ENCODE measurements at places on chromosomes 6 and 20.

- no peak for DNase-seq
Measured at GRCh38 chr6:26044140-26045064, 42.8 kb upstream of the HFE start.

DNA sequence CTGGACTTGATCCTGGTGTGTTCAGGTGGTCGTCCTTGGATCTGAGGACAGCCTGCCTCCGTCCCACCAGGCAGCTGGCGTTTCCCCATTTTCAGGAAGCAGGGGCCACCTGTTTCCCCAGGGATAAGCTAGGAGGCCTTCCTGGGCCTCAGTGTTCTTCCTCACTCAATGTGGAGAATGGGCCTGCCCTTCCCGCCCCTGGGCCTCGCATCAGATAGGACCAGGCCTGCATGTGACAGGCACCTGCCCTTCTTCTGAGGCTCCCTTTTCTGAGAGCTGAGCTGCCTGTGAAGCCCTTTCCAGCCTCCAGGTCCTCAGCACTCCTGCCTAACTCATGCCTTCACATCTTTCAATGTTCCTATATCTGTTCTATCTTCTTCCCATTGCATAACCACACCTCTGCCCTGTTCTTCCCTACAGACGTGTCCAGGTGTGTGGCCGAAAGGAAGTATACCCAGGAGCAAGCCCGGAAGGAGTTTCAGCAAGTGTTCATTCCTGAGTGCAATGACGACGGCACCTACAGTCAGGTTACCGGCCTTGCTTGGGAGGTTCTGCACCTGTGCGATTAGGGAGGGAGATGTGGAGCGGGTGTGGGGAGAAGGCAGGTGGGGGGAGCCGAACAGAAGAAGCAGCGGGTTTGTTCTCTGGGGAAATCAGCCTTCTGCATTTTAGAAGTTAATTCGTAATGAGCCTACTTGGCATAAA is 85.1 kb downstream of the SMOC2 start:
- DNase-seq: no peak

DNA sequence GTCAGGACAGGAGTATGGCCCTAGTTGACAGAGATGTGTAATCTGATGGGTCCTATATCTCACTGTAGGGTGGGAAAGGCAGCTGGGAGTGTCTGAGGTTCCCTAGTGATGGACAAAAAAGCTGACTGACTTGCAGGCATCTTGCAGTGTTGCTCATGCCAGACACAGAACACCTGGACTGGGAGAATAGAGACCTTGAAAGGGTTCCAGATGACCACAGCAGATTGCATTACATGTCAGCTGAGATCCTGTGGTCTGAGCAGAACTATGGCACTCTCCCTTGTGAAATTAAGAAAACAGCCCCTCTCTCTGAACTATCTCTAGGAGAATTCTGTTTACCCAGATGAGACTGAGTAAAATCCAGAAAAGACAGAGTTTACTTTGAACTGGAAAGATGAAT is 212.6 kb upstream of the MAN1A1 start:
- no peak for DNase-seq

DNA sequence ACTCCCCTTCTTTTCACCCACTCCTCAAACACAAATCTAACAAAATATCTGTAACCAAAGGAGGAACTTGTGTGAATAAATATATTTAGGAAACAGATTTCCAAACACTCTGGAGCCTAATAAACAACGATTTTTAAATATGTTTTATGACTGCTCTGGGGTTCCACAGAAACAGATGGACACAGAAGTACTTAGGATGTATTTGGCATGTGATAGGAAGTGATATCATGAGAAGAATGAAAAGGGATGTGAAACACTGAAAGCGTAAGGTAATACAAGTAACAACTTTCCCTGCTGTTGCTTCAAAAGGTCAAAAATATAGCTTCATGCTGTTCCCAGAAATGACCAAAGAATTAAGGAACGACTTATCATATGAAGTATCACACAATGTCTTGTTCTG is 26.1 kb upstream of the ENPP1 start:
- DNase-seq: no peak

DNA sequence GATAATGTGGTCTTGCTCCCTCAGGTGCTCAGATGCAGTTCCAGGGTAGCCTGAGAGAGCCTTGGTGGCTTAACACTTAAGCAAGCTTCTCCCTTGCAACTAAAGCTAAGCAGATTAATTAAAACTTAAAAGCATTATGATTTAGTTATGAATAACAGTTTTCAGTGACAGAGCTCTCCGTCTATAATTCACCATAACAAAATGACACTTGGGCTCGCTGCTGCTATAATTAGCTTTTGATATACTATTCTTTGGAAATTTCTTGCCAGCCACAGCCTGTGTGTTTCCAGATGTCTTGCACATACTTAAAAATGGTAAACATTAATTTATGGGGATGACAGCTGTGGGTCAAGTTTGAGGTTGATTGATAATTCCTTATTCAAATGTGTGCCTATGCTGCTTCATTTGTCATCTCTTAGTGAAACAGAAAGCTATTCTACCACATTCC is 380.5 kb downstream of the TFAP2B start:
- no peak for DNase-seq

DNA sequence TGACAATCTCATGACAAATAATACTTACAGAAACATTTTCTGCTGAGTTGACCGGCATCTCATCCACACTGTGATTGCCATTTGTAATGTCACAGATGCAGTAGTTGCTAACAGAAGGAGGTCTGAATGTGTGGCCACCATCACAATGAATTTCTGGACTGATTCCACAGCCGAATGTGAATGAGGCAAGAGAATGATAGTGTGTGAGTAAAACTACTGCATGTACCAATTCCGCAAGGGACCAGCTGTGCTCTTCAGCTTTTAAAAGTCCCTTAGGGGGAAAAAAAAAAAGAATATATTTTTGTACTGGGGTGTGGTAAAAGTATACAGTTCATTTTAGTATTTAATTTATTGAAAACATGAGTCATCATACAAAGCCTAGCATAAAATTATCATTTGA is 96.2 kb downstream of the SESN1 start:
- DNase-seq: no peak

DNA sequence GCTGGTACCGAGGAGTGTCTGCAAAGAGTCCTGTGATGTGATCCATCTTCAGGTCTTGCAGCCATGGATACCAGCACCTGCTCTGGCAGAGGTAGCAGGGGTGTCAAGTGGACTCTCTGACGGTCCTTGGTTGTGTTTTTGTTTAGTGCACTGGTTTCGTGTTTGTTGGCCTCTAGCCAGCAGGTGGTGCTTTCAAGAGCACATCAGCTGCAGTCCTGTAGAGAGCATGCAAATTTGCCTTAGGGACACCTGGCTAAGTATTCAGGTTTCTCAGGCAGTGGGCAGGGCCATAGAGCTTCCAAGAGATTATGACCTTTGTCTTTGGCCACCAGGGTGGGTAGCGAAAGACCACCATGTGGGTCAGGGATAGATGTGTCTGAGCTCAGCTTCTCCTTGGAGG is 14.5 kb upstream of the RGS17 start:
- no peak for DNase-seq

DNA sequence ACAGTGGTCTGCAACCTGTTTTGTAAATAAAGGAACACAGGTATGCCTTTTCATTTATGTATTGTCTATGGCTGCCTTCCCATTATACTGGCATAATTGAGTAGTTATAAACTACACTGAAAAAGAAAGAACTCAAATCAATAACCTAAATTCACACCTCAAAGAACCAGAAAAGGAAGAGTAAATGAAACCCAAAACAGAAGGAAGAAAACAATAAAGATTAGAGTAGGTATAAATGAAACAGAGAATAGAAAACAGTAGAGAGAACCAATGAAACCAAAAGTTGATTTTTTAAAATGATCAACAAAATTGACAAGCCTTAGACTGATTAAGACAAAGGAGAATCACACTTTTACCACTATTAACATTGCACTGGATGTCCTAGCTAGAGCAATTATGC is 34.7 kb downstream of the FAM184A start:
- no peak for DNase-seq

DNA sequence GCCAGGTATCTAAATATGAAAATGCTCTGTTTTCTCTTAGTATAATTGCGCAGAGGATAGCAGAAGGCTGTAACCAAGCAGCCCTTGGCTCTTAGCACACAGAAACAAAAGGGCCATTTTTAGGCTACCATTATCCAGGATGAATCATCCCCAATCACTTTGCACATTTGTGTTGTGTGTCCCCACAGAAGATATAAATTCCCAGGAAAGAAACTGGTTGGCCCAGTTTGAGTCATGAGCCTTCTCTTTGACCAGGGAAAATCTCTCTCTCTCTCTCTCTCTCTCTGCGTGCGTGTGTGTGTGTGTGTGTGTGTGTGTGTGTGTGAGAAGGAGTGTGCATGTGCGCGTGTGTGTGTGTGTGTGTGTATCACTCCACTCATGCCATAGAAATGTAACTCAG is 178.5 kb downstream of the FRK start:
- DNase-seq: no peak

GRCh38 chr20:23370873-23371272 is 8.9 kb downstream of the GZF1 start:
- no peak for DNase-seq

- no peak for DNase-seq
Measured at GRCh38 chr6:160895562-160895961, 96.0 kb upstream of the MAP3K4 start.

- DNase-seq: no peak
Measured at GRCh38 chr6:154951345-154952200, 43.5 kb upstream of the TIAM2 start.

DNA sequence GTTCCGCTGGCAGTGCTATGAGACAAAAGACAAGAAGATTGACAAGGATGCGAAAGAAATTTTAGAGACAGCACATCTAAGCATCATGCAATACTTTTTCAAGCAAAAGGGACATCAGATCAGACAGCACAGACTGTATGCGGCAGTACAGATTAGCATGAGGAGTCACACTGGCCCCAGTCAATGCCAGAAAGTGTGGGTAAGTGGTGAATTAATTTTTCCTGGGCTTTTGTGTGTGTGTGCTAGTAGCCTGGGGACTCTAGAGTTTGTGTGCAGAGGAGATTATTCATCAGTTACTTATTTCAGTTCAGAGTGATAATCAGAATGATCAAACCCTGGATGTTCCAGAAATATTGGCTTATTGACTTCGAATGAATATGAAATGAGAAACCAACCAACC is 47.2 kb downstream of the LAMA4 start:
- DNase-seq: no peak

GRCh38 chr6:170243791-170244291 is 47.0 kb downstream of the DLL1 start:
- no peak for DNase-seq

GRCh38 chr6:41055149-41055548 is 2.1 kb downstream of the APOBEC2 start:
- DNase-seq: no peak

DNA sequence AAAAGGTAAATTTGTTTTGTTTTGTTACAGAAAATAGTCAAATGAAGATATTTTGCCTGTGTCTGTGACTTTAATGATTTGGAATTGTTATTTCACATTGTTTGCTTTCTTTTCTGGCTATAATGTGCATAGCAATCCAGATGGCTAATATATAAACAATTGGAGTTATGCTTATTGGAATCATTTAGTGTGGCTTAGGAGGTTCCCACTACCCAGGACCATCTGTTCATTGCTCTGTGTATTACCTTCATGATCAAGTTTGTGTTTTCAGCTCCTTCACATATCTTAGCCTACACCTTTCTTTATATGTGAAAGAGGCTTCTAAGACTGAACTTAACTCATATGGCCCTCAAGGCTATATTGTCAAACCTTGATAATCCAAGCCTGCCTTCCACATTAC is 232.9 kb downstream of the BCKDHB start:
- no peak for DNase-seq

GRCh38 chr20:64103871-64104666 is 3.3 kb downstream of the NPBWR2 start:
- DNase-seq: no peak

- DNase-seq: no peak
Measured at GRCh38 chr6:166496460-166496859, 90.0 kb downstream of the RAMACL start.

- no peak for DNase-seq
Measured at GRCh38 chr6:96151707-96152106, 135.9 kb downstream of the FUT9 start.

GRCh38 chr6:135002974-135003703 is 51.5 kb downstream of the HBS1L start:
- no peak for DNase-seq

DNA sequence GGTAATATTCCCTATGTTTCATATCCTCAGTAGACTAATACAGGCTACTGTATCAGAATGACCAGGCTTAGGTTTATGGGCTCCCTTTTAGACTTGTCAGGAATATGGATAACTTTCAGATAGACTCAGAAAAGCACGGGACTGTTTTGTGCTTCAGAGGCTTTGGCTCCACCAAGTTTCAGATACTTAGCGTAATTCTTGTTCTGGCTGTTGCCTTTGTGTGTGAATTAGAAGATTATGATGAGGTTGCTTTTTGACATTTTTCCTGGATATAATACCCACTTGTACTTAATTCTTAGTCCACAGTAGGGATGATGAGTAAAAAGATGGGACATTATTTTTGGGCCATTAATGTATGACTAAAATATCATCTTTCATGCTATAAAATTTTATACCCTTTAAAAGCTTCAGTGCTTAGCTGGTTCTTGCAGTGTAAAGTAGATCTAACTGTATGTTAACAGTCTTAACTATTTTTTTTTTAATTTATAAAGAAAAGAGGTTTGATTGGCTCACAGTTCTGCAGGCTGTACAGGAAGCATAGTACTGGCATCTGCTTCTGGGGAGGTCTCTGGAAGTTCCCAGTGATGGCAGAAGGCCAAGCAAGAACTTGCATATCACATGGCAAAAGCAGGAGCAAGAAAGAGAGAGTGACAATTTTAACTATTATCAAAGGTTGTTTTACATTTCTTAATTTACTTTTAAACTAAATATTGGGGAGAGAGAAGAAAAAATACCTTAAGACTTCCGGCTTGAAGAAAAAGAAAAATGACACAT is 120.7 kb downstream of the ZFAND3 start:
- no peak for DNase-seq

GRCh38 chr6:7777074-7777473 is 51.2 kb downstream of the BMP6 start:
- DNase-seq: no peak

All from SW 1271 (cell line).